ENCODE measurements at places on chromosomes 1 and 21. TPM values are rescaled to one million over a fixed set of nuclear protein-coding genes. Genes with fewer than 3 reads are reported as not detected.

MASP2 gene
- total RNA-seq, result not detected

FCRL5 gene
- 1.3 TPM for total RNA-seq

DNA sequence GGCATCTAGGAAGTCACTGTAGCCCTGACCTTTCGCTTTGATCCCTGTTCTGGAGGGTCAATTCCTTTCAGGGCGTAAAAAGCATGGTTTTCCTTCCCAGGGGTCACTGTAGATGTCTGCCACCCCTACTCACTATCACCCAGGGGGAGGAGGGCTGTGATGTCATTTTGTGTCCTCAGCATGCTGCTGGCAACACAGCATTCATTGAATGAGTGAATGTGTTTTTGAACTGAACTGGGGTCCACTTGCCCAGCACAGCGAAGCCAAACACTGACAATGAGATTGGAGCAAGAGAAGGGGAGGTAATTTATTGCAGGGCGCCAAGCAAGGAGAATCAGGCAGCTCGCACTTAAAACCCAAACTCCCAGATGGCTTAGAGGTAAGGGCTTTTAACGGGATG is 78.2 kb upstream of the PGBD5 start:
- DNase-seq, result no peak

DNA sequence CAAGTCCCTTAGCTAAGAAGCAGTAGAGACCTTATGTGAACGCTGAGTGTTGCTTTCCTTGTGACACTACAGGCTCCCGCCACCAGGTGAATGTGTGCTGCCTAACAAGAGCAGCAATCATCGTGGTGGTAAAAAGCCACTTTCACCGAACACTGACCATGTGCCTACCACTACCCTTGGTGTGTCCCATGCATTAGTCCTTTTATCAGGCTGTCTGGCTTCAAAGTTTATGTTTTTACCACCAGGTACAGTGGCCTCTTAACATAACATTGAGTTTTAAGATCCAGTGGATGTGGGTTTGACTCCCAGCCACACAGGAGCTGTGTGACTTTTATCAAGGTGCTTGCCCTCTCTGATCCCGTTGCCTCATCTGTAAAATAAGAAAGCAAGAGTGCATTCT is 1.7 kb downstream of the C1QB start:
- DNase-seq, result no peak

GRCh38 chr1:5479876-5480646 is 512.2 kb downstream of the NPHP4 start:
- no peak for DNase-seq

- DNase-seq, result no peak
Measured at GRCh38 chr1:15345705-15346345, 63.9 kb upstream of the EFHD2 start.

DNA sequence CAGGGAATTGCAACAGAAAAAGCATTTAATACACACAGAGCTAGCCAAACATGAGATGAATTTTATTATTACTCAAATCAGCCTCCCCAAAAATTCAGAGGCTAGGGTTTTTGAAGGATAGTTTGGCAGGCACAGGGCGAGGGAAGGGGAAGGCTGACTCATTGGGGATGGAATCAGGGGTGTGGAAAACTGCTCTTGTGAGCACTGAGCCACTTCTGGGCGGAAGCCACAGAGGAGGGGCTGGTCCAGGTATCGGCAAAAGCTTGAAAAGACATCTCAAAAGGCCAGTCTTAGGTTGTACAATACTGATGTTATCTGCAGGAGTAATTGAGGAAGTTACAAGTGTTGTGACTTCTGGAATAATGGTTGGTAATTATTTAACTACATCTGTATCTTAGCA is 109.4 kb downstream of the TLR5 start:
- no peak for DNase-seq

GRCh38 chr1:172499636-172500141 is 33.3 kb upstream of the SUCO start:
- no peak for DNase-seq

IFI44 gene
- 10.6 TPM for total RNA-seq

GRCh38 chr1:63082766-63083165 is 239.6 kb upstream of the FOXD3 start:
- no peak for DNase-seq

DNA sequence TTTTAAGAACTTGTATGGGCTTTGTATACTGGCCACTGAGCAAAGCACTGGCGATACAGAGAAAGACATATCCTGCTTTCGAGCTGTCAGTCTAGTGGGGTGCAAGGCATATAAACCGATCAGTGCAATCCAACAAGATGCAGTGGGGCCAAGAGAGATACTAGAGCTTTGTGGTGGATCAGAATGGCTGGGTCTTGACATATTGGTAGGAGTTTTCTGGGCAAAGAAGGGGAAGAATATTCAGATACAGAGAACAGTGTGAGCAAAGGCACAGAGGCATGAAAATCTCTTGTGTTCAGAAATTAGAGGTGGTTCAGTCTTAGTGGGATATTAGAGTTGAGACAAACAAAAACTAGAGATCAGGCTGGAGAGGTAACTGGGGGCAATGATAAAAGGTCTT is 49.2 kb downstream of the FOXO6 start:
- no peak for DNase-seq

DNA sequence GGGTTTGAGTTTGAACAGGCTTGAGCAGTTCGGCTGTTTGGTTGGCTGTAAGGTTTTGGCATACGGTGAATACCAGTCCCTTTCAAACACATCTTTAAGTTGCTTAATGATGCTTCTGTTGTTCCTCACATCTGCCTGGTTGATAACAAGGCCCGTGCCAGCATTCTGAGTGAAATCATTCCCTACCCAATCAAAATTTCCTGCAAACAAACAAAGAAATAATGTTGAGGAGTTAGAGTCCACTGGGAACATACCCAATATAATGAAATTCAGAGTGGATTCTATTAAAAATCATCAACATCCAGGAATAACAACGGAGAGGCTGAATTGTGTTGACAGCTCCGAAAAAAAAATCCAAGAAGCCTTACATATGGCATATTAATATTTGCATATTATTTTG is 91.0 kb upstream of the MAP1LC3C start:
- DNase-seq, result no peak

USH2A gene
- not detected for total RNA-seq

DNA sequence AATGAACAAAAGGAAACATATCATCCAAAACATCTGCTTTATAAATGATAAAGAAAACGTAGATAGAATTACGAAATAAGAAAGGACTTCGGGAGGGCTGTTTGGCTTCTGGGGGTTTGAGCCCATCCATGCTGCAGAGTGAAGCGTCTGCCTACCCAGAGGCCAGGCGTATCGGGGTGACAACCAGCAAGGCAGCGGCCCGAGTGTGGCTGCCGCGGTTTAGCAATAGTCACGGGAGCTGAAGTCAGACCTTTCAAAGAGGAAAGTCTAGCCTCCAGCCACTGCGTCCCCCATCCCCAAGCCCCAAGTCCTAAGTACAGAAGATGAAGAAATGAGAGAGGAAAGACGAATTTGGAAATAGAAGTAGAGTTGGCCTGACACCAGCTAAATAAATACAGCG is 8.6 kb downstream of the SLC37A1 start:
- DNase-seq, result no peak

PALMD gene
- total RNA-seq, result 40.3 TPM

DNA sequence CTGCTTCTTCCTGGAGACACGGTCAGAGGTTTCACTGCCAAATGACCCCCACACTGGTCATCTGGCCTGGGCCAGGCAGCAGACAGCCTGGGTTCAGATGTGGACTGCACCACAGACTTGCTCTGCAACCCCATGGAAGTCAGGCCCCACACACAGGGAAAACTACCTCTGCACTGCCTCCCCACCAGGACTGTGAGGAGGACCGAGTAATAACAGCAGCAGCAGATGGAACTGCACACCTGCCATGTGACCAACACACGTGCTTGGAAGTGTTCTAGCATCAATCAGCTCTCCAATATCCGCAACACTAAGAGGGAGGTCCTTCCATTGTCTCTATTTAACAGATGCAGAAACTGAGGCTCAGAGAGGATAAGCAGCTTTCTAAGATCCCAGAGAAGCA is 51.4 kb downstream of the SLC9A1 start:
- DNase-seq, result no peak

DNA sequence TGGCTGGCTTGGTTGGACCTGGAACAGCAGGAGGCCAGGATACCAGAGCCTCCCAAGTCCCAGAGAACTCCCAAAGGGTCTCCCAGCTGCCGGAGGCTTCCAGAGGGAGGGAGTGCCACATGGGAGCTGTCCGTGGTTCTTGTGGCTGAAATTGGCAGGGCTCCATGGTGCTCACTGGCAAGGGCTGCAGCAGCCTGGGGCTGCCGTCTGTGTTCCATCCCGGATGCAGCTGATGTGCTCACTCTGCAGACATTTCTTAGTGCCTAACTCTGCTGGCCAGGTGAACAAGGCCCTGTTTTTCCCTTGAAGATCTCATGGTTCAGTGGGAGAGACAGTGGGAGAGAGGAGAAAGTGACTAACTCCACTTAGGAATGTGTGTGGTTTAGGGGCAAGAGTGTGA is 261.1 kb downstream of the CAMTA1 start:
- DNase-seq, result no peak

PDC gene
- total RNA-seq, result not detected

DNA sequence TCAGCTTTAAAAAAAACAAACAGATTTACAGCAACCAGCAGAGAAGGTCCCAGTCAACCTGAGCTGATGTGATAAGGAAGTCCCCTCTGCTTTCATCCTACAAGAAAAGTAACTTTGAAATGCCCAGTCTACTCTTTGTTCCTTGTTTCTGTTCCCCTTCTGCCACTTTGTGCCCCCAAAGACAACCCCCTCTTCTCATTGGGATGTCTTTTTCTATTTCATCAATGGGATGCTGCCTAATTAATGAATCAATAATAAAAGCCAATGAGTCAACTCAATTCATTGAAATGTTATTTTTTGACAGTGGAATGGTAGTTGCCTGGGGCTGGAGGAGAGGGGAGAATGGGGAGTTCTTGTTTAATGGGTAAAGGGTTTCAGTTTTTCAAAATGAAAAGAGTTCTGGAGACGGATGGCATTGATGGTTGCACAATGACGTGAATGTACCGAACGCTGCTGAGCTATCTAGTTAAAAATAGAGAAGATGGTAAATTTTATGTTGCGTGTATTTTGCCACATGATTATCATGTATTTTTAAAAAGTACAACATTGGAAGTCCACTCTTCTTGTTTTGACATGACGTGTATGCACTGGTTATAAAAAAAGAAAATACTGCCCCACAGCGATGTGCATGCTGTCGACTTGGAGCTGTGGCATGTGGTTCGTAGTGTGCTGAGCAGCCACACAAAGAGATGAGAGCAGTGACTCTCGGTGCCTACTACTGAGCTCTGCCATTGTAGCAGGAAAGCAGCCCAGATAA is 22.4 kb upstream of the PADI2 start:
- DNase-seq, result no peak

DNA sequence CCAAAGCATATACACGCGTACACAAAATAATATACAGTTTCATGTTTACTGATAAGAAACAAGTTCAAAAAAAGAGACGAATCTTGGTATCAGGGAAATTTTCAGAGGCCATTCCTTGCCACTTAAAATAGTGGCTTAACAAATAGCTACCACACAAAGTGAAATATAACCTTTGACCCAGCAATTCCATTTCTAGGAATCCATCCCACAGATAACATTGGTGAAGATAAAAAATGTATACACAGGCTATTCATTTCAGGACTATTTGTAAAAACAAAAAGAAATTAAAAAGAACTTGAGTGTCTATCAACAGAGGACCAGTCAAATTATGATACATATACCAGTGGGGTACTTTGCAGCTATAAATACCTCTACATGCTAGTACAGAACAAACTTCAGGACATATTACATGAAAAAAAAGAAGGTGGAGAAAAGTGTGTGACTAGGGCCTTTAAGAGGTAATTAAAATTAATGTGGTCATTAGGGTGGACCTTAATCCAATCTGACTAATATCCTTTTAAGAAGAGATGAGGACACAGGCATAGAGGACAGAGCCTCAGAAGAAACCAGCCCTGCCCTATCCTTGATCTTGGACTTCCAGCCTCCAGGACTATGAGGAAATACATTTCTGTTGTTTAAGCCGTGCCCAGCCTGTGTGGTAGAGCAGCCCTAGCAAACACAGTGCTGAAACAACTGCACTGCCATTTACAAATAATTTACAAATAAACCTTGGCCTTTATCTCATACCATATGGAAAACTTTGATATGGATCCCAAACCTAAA is 7.8 kb downstream of the UBE2G2 start:
- DNase-seq, result no peak

- DNase-seq, result peak; percentile 77
Measured at GRCh38 chr1:158087320-158087927, 93.3 kb upstream of the CD1D start.

DNA sequence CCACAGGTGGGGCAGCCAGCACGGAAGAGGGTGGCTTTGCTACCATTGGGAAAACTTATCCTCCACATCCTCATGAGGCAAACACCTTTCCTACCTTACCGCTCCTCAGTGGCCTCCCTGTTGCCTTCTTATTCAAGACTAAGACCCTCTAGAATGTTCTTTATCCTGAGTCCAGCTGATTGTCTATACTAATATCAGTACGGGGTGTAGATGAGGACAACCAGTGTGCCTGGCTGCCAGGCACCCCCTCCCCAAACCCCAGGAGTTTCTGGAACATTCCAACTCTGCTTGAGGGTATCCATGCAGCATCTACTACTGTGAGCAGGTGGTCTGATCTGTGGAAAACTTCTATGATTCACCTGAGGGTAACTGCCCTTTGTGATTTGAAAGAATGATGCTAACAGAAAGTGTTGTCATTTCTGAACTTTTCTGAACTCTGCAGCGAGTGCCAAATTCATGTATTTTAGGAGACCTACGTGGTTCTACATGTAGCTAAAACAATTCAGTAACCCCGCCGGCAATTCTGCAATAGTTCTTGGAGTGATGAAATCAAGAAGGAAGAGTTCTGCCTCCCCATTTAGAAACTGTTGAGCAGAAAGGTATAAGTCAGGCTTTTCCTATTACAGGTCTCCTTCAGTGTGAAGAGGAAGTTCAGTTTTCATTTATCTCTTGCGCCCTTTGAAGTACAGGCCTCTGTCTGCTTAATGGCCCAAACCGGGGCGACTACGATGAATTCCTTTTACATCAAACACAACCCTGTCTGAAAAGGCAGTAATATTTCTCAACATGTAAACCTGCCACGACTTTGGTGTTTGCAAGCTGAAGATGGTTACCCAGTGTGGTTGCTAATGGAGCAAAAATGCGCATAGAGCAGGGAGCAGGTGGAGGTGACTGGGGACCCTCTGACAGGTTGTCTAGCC is 80.4 kb downstream of the RUNX1 start:
- no peak for DNase-seq

DNA sequence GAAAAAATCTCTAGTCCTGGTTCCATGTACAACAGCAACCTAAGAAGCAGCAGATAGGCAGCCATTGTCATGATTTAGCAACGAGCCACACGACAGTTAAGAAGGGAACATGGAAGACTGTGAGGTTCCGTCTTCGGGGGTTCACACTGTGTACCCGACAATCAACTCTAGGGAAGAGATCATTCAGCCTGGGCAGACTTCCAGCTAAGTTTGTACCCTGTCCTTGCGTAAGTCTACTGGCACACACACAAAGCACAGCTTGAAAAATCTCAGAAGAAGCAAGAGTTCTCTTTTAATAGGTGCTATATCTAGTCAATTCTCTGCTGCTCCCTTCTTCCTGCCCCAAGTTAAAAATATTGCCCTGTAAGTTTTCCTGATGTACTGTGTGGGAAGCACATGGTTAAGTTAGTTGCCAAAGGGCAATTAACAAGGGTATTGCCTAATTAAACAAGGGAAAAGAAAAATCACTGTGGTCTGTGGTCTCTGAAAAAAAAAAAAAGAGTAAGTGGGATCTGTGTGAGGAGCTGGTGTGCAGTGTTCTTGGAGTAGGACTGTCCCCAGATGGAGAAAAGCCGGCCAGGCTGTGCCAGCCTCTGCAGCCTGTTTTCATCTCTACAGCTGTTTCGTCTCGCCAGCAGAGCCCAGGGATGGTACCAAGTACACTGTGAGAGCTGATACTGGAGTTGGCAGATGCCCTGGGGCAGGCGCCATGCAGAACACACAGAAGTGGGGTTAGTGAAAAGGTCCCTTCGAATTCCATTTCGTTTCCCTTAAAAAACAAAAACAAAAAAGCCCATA is 6.4 kb upstream of the MYBPHL start:
- DNase-seq, result no peak

Measured in uterus (tissue), 4 donors.